ENCODE measurements at places on chromosomes 16 and 17.

DNA sequence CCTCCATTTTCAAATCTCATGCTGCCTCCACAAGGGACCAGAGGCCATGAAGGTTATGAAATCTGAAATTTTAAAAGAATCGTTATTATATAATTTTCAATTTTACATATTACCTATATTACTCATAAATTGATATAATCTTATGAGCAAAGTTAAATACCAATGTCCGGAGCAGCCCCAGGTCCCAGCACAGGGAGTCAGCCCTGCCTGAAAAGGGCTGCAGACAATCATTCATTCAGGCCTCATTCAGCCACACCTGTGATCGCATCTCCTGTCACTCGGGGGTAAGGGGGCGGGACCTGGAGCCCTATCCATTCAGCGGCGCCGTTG is 172.5 kb downstream of the AHSP start:
- DNase-seq: no peak

- no peak for DNase-seq
These were observed 65.8 kb downstream of the TBC1D16 start for GRCh38 chr17:79969906-79970305.

GRCh38 chr16:13029786-13030185 is 128.4 kb downstream of the SHISA9 start:
- no peak for DNase-seq

- peak; percentile 33 for DNase-seq
These were observed 45.4 kb downstream of the SNX20 start for GRCh38 chr16:50635505-50636392.

DNA sequence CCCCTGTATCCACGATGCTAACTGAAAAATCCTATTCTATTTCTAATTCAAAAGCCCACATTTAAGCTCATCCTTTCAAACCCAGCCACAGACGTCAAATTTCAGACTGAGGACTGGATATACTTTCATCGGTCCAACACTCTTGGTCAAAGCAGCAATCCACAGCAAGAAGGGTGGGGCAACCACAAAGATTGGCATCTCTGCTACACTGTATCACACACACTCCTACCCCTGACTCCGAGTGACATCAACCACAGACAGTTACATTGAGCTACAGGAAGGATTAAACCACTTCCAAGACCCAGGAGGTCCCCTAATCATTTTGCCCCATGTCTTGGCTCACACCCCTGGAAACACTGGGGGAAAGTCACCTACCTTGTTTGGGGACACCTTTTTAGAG is 61.3 kb downstream of the GRIN2A start:
- DNase-seq: no peak

GRCh38 chr17:48483471-48484131 is 47.2 kb downstream of the HOXB1 start:
- DNase-seq: peak; percentile 50

- no peak for DNase-seq
These were observed 315.1 kb upstream of the EEF2KMT start for GRCh38 chr16:5412731-5413130.

DNA sequence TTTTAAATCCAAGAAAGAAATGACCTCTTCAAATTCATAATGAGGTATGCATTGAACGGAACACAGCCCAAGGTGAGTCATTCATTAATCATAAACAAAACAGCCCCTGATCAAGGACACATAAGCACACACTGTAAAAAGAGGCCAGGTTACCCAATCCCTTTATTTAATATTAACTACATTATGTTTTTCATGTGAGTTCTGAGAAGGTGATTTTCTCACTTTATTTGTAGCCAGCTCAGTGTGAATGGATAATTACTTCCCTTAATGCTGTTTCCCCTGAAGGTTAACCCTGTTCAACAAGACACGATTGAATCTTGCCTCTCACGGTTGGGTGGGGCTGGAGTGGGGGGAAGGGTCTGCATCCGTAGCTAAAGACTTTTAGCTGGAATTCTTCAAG is 257.3 kb upstream of the SALL1 start:
- DNase-seq: no peak

- DNase-seq: no peak
These were observed 29.8 kb downstream of the SLC47A2 start for GRCh38 chr17:19686400-19687090.

DNA sequence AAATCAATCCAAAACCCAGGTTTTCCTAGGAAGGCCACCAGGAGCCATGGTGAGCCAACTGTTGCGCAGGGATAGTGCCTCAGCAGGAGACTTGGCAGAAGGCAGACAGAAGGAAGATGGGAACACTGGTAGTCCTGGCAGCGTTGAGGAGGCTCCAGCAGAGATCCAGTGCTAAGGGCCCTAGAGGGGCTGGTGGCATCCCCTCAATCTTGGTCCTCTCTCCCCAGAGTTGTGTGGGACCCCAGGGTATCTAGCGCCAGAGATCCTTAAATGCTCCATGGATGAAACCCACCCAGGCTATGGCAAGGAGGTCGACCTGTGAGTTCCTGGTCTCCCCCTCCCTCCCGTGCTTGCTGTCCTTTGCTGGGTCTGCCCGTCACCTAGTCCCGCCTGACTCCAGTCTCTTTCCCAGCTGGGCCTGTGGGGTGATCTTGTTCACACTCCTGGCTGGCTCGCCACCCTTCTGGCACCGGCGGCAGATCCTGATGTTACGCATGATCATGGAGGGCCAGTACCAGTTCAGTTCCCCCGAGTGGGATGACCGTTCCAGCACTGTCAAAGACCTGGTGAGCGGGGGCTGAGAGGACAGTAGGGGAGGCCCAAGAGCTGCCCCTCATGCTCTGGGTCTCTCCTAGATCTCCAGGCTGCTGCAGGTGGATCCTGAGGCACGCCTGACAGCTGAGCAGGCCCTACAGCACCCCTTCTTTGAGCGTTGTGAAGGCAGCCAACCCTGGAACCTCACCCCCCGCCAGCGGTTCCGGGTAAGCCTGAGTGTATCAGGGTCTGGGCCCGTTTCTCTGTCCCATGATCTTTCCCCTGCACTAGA is 5.7 kb downstream of the CFAP119 start:
- DNase-seq: no peak

DNA sequence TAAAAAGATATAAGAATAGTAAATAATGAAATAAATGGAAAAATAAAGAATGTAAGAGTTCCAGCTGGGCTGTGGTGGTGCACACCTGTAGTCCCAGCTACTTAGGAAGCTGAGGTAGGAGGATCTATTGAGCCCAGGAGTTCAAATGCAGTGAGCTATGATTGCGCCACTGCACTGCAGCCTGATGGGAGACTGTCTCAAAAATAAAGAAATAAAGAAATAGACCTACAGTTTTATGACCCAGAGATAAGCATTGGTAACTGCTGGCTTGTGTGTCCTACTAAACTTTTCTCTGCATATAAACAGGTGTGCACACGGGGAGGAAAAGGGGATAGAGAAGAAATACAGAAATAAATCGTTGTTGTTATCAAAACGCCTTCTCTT is 7.8 kb upstream of the PDP2 start:
- no peak for DNase-seq

DNA sequence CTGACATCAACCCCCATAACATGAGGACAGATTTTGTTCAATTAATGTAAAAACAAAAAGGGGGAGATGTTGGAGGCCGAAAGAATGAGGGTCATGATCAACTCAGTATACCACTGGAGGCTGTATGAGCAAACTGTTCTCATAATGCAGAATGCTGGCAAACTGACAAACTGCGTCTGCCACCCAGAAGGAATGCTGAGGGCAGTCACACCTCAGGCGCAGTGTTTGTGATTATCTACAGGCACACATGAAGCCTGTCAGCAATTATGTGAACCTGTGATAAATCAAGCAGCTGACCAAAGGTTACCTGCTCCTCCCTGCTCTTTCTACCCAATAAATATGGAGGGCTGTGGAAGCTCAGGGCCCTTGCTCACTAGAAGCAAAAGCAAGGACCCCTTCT is 27.3 kb downstream of the CD300LG start:
- DNase-seq: no peak

DNA sequence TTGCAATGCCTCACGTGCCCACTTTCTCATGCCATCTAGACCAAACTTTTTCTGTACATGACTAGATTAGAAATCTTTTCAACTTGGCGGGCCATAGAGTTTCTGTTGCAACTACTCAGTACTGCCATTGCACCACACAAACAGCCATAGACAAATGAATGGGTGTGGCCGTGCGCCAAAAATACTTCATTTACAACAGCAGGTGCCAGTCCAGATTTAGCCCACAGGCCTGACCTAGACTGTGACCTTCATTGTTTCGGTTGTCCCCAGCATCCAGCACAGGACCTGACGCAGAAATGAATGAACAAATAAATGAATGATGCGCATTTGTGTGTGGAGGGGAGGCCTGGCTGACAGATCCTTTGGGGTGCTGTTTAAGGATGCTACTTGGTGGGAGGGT is 14.3 kb upstream of the PDK2 start:
- no peak for DNase-seq

GRCh38 chr17:73281928-73282327 is 20.2 kb upstream of the CPSF4L start:
- no peak for DNase-seq

GRCh38 chr16:49527611-49528010 is 154.0 kb downstream of the C16orf78 start:
- DNase-seq: no peak

DNA sequence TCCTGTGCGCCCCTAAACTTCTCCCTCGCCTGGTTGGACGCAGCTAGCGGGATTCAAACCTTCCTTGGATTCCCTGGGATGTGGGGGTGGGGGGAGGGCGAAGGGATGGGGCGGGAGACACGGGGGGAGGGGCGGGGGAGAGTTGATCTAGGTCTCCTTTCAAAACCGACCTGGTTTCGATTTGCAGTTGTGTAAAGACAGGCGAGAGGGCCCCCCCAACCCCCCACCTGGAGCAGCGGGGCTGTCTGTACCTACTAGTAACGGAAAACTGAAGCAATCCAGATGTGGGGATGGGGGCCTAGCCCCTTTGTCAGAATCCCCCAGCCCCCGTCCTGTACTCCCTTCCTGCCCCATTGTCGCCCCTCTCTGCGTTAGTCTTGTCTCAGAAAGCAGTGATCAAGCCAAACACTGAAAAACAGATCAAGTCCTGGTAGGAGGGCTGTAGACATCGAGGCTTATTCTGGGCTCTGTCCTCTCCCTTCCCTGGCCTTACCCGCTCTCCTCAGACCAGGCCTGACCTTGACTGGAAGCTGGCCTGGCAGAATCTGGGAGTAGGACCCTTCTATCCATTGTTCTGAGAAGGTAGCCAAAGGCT is 902 bp downstream of the DLX4 start:
- DNase-seq: no peak

- no peak for DNase-seq
These were observed 78.6 kb upstream of the CDH5 start for GRCh38 chr16:66287926-66288325.

DNA sequence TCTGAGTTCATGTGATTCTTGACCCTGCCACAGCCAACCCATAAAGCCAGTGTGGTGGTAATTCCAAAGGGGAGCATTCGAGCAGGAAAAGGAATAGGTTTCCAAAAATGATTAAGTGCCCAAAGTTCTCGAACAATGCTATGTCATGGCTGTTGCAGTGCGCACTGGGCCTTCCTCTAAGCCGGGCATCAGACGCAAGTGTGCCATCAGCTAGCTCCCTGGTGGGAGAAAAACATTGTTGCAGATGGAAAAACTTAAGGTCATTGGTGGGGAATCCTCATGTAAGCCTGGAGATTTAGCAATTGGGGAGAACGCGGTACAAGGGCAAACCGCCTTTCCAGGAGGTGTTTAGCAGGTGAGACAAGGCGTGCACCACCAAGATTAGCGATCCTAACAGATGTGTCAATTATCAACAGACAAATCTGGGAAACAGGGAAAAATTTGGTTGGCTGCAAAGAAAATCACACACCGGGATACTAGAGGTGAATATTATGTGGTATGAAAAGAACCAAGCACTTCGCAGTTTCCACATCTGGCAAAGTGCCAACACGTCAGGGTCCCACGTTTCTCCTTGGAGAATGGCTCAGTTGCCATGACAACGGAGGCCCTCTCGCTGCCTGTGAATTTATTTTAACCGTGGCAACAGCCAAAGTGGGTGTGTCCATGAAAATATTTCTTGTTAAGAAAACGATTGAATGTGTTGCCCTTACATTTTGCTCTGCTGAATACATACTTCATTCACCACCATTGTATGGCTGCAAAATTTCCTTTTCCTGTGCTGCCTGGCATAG is 118.5 kb upstream of the CACNG5 start:
- no peak for DNase-seq

GRCh38 chr16:87918866-87919680 is 17.3 kb downstream of the CA5A start:
- DNase-seq: no peak

- DNase-seq: peak; percentile 14
These were observed 649 bp downstream of the GSE1 start for GRCh38 chr16:85613604-85614337.

DNA sequence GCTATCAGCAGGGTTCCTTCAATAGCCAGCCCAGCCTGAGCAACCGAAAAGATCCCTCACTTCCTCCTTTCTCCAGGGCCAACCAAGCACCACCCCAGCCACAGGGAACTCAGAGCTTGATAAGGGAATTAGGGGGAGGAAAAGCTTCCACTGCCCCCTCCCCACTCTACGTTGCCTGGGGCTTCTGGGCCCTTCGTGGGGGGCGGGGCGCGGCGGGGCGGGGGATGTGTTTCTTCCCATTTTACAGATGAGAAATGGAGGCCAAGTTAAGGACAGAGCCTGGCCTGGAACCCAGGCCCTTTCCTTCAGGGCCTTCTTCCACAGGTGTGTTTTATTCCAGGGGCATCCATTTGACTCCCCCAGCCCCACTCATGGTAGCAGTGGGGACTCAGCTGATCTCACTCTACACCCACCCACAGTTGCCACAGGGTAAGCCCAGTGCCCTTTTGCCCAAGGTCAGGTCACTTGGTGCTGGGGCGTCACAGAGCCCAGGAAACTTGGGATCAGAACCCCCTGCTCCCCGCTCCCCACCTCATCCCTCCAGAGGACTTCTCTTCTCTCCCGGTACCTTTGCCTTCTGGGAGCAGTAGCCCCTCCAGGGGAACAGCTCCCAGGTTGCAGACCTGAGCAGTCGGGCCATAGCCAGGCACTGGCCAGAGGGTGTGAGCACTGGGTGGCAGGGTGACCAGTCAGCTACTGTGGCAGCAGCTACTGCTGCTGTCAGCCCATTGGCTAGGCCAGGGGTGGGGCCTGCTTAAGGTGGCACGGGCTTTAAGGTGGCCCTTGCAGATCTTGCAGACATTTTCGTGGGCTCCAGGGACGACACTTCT is at the start of gene LDHD:
TSS of gene LDHD (minus strand) at position 700 of the 830 bp plus-strand sequence. CDS start at position 640, 60 bp downstream.
- DNase-seq: no peak

GRCh38 chr17:32385121-32385520 is 35.2 kb downstream of the ZNF207 start:
- no peak for DNase-seq

GRCh38 chr16:50207652-50208051 is 54.5 kb downstream of the TENT4B start:
- no peak for DNase-seq

DNA sequence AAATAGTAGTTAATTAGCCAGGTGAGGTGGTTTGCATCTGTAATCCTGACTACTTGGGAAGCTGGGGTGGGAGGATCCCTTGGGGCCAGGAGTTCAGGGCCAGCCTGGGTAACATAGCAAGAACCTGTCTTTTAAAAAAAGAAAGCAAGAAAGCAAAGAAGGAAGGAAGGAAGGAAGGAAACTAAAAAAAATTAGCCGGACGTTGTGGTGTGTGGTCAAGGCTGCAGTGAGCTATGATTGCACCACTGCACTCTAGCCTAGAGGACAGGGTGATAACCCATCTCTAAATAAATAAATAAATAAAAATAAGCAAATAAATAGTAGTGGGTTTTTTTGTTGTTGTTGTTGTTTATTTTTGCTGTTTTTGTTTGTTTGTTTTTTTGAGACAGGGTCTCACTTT is 39.3 kb upstream of the MAP2K6 start:
- no peak for DNase-seq

Data from stimulated activated CD4-positive, alpha-beta T cell treated with anti-CD3 and anti-CD28 coated beads, Interleukin-2, amount 100 ng/mL, for 24 hours (primary cell).